Activated T-helper 1 cell treated with anti-CD3 and anti-CD28 coated beads, Interleukin-12 subunit alpha, Interleukin-12 subunit beta, Interleukin-2, Interleukin-4 antibody, amounts not matched to agents 30 ng/mL and 10 ng/mL and 1 ng/mL, durations not matched to agents 14 hours and 24 hours and 36 hours (primary cell): ENCODE measurements at places on chromosomes 4 and X. TPM values are rescaled to one million over a fixed set of nuclear protein-coding genes. Genes with fewer than 3 reads are reported as not detected.

DNA sequence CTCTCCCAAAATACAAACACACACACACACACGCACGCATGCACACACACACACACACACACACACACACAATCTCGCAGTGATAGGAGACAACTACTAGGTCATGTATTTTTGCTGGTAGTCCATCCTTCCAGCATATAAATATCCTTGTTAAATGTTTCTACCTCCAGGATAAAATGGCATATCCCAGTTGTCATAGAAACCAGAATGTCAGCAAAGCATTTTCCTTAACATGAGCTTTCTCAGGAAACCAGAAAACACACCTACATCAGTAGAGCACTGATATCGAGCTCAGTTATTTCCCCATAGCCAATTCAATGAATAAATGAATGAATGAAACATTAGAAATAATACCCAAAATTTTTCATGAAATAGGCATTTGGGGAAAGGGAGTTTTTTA is 115.7 kb downstream of the PWWP3B start:
- H3K27me3 ChIP-seq, result no peaks in the 10 kb centered on the region
- H3K4me1 ChIP-seq, result no peaks in the 10 kb centered on the region
- no peak for DNase-seq
- H3K27ac ChIP-seq, result no peak overlapping the region
- H3K4me3 ChIP-seq, result no peak overlapping the region
- H3K36me3 ChIP-seq, result no peaks in the 10 kb centered on the region

GRCh38 chrX:123807835-123808416 is 51.9 kb upstream of the XIAP start:
- H3K27me3 ChIP-seq, result peaks cover 3% of the 10 kb centered on the region
- no peak overlapping the region for H3K27ac ChIP-seq
- DNase-seq, result no peak
- no peak overlapping the region for H3K4me3 ChIP-seq
- H3K4me1 ChIP-seq, result peaks cover 6% of the 10 kb centered on the region

- H3K4me3 ChIP-seq, result no peak within 1 kb of the TSS
- H3K27ac ChIP-seq, result no peak within 1 kb of the TSS
- peaks cover 22% of the 10 kb centered on the region for H3K27me3 ChIP-seq
- DNase-seq, result no peak
- no peaks in the 10 kb centered on the region for H3K36me3 ChIP-seq
Measured at GRCh38 chr4:1172228-1172851, at the start of gene SPON2. TSS of gene SPON2 (minus strand) at chr4:1172583.

DNA sequence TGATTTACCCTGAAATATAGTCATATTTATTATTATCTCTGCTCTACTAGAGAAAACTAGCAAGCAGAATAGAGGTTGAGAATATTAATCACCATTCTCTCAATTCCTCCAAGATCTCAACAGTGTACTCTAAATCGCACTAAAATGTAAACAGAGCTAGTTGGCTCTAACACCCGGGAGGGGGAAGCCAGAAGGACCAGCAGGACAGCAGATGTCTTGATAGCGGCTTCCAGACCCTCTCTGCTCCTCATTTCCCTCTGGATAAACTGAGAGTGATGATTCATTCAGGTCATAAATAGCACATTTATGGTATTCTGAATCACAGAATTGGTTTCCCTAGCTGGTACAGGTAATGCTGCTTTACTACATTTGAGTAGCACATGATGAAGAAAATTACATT is 82.5 kb downstream of the TBC1D9 start:
- H3K27me3 ChIP-seq, result peaks cover 5% of the 10 kb centered on the region
- no peaks in the 10 kb centered on the region for H3K36me3 ChIP-seq

- no peak for DNase-seq
- H3K4me1 ChIP-seq, result no peaks in the 10 kb centered on the region
- no peak overlapping the region for H3K4me3 ChIP-seq
- no peaks in the 10 kb centered on the region for H3K27me3 ChIP-seq
- no peaks in the 10 kb centered on the region for H3K36me3 ChIP-seq
- no peak overlapping the region for H3K27ac ChIP-seq
Measured at GRCh38 chr4:177012918-177013545, 220.3 kb upstream of the VEGFC start.

GRCh38 chrX:41785685-41786084 is 61.7 kb downstream of the GPR82 start:
- H3K27ac ChIP-seq, result no peak overlapping the region
- H3K4me1 ChIP-seq, result no peaks in the 10 kb centered on the region
- H3K27me3 ChIP-seq, result no peaks in the 10 kb centered on the region
- no peak for DNase-seq
- peaks cover 2% of the 10 kb centered on the region for H3K36me3 ChIP-seq

- H3K27me3 ChIP-seq, result peaks cover 8% of the 10 kb centered on the region
- H3K36me3 ChIP-seq, result no peaks in the 10 kb centered on the region
- no peak for DNase-seq
- H3K27ac ChIP-seq, result no peak overlapping the region
Measured at GRCh38 chr4:55742655-55743202, 76.9 kb upstream of the EXOC1L start.

DNA sequence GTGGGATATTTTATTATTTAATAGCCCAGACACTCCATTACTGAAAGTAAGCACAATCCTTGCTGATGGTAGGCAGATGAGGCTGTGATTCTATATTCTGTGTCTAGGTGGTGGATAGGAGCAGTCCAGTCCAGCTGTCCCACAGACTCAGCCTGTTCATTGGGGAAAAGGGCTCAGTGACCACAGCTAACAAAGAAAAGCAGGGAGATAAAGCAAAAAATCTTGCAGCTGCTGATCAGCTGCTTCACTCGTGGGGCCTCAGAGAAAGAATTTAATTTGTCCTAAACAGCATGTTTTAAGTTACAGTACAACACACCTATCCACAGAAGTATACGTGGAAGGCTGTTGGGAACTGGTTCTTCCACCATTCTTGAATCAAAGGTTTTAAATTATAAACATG is 40.7 kb upstream of the ANK2 start:
- H3K27me3 ChIP-seq, result peaks cover 1% of the 10 kb centered on the region
- H3K36me3 ChIP-seq, result no peaks in the 10 kb centered on the region
- no peak overlapping the region for H3K27ac ChIP-seq
- H3K4me3 ChIP-seq, result no peak overlapping the region
- H3K4me1 ChIP-seq, result no peaks in the 10 kb centered on the region

GRCh38 chrX:118824173-118824730 is 628 bp downstream of the ZCCHC12 start:
- DNase-seq, result no peak
- no peaks in the 10 kb centered on the region for H3K4me1 ChIP-seq
- no peaks in the 10 kb centered on the region for H3K36me3 ChIP-seq
- H3K27ac ChIP-seq, result no peak overlapping the region
- H3K27me3 ChIP-seq, result peaks cover 39% of the 10 kb centered on the region

- peaks cover 20% of the 10 kb centered on the region for H3K36me3 ChIP-seq
- H3K4me1 ChIP-seq, result no peaks in the 10 kb centered on the region
- no peak overlapping the region for H3K4me3 ChIP-seq
- H3K27me3 ChIP-seq, result no peaks in the 10 kb centered on the region
- no peak overlapping the region for H3K27ac ChIP-seq
- DNase-seq, result no peak
Measured at GRCh38 chr4:88674979-88675378, 22.6 kb downstream of the NAP1L5 start.

- H3K4me3 ChIP-seq, result no peak overlapping the region
- H3K4me1 ChIP-seq, result no peaks in the 10 kb centered on the region
- no peak overlapping the region for H3K27ac ChIP-seq
- no peaks in the 10 kb centered on the region for H3K27me3 ChIP-seq
- no peaks in the 10 kb centered on the region for H3K36me3 ChIP-seq
- no peak for DNase-seq
Measured at GRCh38 chrX:68851082-68851481, 22.3 kb downstream of the EFNB1 start.

DNA sequence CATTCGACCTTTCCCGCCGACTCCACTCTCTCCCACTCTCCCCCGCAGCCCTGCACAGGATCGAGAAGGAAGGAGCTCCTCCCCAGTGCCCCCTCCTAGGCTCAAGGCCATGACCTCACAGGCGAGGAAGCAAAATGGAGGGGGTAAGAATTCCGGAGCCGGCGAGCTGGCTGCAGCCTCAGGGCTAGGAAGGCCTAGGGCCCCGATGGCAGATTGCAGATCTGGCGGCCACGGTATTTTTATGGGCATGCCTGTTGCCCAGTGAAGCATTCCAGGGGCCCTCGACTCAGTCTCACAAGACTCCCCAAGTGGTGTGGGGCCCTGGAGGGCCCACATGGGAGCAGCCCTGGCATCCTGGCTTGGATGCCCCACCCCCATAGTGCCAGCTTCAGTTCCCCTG is 942 bp upstream of the L1CAM start:
- peak overlapping the region; percentile 56 for H3K4me3 ChIP-seq
- peaks cover 4% of the 10 kb centered on the region for H3K4me1 ChIP-seq
- H3K27me3 ChIP-seq, result peaks cover 20% of the 10 kb centered on the region
- DNase-seq, result no peak

GRCh38 chrX:22950269-22951266 is 49.2 kb upstream of the DDX53 start:
- DNase-seq, result no peak
- H3K27ac ChIP-seq, result no peak overlapping the region
- H3K27me3 ChIP-seq, result no peaks in the 10 kb centered on the region
- no peaks in the 10 kb centered on the region for H3K4me1 ChIP-seq

GRCh38 chr4:163701916-163702315 is 207.4 kb downstream of the TMA16 start:
- no peak for DNase-seq
- H3K36me3 ChIP-seq, result no peaks in the 10 kb centered on the region
- no peaks in the 10 kb centered on the region for H3K27me3 ChIP-seq
- no peaks in the 10 kb centered on the region for H3K4me1 ChIP-seq
- H3K4me3 ChIP-seq, result no peak overlapping the region

DNA sequence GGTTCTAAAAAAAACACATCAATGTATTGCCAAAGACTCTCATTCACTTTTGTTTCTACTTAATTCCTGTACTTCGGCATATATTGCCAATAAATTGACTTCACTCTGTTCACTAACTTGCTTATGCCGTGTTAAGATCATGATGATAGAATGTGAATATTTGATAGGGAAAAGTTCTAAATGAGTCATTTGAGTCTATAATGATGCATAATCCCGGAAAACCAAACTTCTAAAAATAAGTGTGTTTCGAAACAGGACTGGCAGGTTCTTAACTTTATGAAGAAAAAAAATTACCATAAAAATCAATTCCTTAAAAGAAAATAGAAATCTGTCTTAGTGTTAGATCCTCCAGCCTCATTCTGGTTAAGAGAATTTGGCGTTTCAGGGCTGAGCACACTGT is 387.5 kb upstream of the FTHL17 start:
- no peaks in the 10 kb centered on the region for H3K27me3 ChIP-seq
- H3K4me1 ChIP-seq, result no peaks in the 10 kb centered on the region
- H3K4me3 ChIP-seq, result no peak overlapping the region

GRCh38 chrX:54359408-54359807 is 1.6 kb upstream of the WNK3 start:
- no peak overlapping the region for H3K27ac ChIP-seq
- no peak for DNase-seq
- peaks cover 36% of the 10 kb centered on the region for H3K27me3 ChIP-seq
- H3K4me3 ChIP-seq, result peak overlapping the region; percentile 83
- H3K4me1 ChIP-seq, result peaks cover 13% of the 10 kb centered on the region

DNA sequence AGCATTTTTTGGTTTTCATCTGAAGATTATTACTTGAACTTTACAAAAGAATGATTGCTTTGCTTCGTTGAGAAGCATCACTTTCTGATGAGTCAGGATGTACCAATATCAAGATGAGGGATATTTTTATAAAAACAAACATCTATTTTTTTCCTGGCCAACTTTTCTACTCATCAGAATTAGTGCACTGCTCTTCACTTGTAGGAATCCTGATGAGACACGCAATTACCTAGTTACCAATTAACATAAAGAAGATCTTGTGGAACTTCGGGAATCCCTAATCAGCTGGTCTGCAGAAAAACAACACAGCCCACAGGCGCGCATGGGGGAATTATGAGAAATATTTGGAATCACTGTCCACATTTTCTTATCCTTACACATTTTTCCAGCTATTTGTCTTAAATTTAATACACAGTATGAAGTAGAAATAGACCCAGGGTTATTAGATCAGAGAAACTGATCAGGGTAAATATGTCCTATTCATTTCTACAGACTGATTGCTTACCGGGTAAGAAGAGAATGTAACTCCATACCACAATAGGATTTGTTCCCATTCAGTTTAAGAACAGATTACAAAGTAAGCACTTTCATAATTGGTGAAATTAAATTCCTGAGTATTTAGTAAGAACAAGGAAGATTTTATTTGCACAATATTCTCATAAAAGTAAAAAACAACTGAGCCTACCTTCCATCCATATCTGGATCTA is 50.9 kb downstream of the MFAP3L start:
- H3K27me3 ChIP-seq, result no peaks in the 10 kb centered on the region
- H3K4me1 ChIP-seq, result no peaks in the 10 kb centered on the region
- no peaks in the 10 kb centered on the region for H3K36me3 ChIP-seq
- no peak for DNase-seq
- no peak overlapping the region for H3K27ac ChIP-seq

DNA sequence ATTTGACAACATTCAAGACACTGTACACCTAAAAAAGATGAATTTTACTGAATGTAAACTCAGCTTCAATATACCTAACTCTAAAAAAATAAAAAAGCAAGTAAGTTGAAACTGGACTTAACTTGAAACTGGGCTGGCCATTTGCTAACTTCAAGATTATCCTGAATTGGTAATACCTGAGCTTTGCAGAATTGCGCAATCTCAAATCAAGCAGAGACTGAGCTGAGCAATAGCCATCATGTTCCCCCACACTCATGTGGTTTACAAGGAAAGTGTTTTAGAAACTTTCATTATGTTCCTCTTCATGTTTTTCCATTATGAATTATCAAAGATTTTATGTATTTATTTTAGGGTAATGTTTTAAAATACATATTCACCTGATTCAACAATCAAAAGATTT is 38.7 kb downstream of the ANXA5 start:
- DNase-seq, result no peak
- H3K27me3 ChIP-seq, result no peaks in the 10 kb centered on the region
- no peaks in the 10 kb centered on the region for H3K4me1 ChIP-seq
- peaks cover 3% of the 10 kb centered on the region for H3K36me3 ChIP-seq

GRCh38 chr4:53161787-53162433 is 204.0 kb downstream of the SCFD2 start:
- H3K36me3 ChIP-seq, result peaks cover under 1% of the 10 kb centered on the region
- H3K27ac ChIP-seq, result no peak overlapping the region
- H3K4me3 ChIP-seq, result no peak overlapping the region

DNA sequence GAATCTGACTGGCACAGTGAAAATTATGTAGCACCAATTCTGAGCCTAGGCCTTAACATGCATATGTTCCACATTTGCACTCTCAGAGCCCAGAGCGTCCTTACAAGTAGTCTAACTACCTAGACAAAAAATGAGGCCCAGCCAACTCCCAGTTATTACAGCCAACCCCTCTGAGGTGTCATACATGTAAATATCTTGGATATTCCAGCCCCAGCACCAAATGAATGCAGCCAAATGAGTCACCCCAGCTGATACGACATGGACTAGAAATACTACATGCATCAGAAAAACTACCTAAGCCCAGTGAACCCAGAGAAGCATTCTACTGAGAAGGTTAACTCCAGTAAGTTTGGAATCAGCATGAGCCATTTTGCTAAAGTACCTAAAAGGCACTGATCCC is 145.1 kb downstream of the STPG2 start:
- H3K4me3 ChIP-seq, result no peak overlapping the region
- H3K4me1 ChIP-seq, result no peaks in the 10 kb centered on the region
- no peaks in the 10 kb centered on the region for H3K36me3 ChIP-seq

VGLL1 gene
- not detected in 2 replicates for total RNA-seq

WWC2 gene
- 0.39 and 0.75 TPM in 2 replicates for total RNA-seq

ARHGAP36 gene
- not detected in 2 replicates for total RNA-seq

MAGEA2B gene
- not detected in 2 replicates for total RNA-seq

G6PD gene
- total RNA-seq, result 72.4 and 74.8 TPM in 2 replicates

F8 gene
- 2.7 and 2.9 TPM in 2 replicates for total RNA-seq

PRDM8 gene
- total RNA-seq, result 8.4 and 11.9 TPM in 2 replicates

SLC25A43 gene
- total RNA-seq, result 9.8 and 12.6 TPM in 2 replicates
